ENCODE measurements at places on chromosomes 2 and 18.

- DNase-seq: no peak
Observed at GRCh38 chr2:47313728-47314127, 89.2 kb upstream of the MSH2 start.

- DNase-seq: no peak
Observed at GRCh38 chr2:110832740-110833139, 100.4 kb downstream of the ACOXL start.

GRCh38 chr18:43170586-43170985, 55.1 kb upstream of the RIT2 start:
- no peak for DNase-seq

GRCh38 chr18:8368512-8369217, 240.6 kb upstream of the RAB12 start:
- no peak for DNase-seq

GRCh38 chr18:2906704-2907549, 60.1 kb downstream of the EMILIN2 start:
- no peak for DNase-seq

DNA sequence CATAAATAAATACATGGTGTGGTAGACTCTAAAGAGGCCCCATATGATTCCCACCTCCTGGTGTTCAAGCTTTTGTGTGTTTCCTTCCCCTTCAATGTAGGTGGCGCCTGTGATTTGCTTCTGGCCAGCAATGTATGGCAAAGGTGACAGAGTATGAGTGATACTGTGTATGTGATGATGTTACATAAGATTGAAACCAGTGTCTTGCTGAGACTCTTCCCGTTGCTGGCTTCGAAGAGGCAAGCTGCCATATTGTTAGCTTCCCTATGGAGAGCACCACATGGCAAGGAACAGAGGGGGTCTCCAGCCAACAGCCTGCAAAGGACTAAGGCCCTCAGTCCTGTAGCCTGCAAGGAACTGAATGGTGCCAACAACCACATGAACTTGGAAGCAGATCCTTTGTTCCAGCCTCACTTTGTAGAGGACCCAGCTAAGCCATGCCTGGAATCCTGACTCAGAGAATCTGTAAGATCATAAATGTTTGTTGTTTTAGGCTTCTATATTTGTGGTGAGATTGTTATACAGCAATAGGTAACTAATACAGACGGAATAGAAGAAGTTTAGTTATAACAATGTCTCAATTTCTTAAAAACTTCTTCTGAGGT, 1.7 kb upstream of the SMAD4 start:
- DNase-seq: peak; percentile 52

DNA sequence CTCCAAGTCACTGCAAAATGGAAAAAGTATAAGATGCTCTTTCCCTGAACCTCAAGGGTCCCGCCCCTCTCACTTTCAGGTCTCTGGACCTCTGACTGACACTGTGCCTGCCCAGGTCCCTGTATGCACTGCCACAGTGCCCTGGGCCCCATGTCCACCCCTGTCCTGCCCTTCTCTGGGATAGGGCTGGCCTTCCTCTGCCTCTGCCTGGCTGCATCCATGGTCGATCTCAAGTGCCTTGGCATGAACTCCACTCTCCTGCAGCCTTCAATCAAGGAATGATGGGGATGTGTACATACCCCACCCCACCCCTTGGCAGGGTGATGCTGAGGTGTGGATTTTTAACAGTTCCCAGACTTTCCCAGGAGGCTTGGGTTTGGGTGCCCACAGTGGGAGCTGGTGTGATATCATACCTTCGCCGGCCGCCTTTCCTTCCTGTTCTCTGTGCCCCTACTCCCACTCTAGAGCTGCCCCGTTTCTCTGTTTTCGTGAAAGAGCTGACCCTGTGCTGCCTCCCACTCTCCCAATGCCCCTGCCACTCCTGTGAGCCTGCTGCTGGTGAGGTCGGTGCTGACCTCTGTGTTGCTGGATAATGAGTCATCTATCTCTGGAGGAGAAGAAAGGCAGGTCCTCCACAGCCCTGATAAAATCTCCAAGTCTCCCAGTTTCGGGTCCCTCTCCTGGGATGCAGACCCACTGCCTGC, 18.9 kb downstream of the PTPN18 start:
- no peak for DNase-seq

DNA sequence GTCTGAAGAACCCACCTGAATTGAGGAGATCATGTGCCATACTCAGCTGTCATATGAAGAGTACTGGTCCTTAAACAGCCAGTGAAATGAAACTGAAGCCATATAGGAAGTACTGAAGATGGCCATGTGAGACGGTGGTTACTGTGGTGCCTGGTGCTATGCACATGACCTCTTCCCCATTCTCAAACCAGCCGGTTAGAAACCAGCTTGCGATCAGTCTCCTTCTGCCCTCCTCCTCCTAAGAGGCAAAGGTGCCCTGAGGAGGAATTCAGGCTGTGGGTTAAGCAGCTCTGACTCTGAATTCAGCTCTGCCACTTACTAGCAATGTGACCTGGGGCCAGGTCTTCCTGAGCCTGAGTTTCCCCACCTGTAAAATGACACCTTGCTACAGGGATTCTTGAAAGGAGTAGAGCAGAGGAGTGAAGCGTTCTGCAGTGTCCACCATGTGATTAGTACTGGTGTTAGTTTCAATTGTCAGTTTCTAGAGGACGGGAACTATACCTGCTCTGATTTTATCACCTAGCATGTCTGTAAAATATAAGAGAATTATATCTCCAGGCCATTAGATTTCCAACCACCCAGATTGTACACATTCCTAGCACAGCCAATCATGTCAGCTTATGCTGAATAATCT, 5.1 kb downstream of the FECH start:
- peak; percentile 43 for DNase-seq

- peak; percentile 61 for DNase-seq
Observed at GRCh38 chr2:61356958-61357350, 113.9 kb downstream of the USP34 start.

GRCh38 chr2:198314559-198315153, 510.3 kb downstream of the PLCL1 start:
- DNase-seq: peak; percentile 55

GRCh38 chr2:133213651-133214050, 354.6 kb downstream of the NCKAP5 start:
- DNase-seq: no peak

GRCh38 chr2:36798724-36799123, 102.2 kb downstream of the VIT start:
- no peak for DNase-seq

DNA sequence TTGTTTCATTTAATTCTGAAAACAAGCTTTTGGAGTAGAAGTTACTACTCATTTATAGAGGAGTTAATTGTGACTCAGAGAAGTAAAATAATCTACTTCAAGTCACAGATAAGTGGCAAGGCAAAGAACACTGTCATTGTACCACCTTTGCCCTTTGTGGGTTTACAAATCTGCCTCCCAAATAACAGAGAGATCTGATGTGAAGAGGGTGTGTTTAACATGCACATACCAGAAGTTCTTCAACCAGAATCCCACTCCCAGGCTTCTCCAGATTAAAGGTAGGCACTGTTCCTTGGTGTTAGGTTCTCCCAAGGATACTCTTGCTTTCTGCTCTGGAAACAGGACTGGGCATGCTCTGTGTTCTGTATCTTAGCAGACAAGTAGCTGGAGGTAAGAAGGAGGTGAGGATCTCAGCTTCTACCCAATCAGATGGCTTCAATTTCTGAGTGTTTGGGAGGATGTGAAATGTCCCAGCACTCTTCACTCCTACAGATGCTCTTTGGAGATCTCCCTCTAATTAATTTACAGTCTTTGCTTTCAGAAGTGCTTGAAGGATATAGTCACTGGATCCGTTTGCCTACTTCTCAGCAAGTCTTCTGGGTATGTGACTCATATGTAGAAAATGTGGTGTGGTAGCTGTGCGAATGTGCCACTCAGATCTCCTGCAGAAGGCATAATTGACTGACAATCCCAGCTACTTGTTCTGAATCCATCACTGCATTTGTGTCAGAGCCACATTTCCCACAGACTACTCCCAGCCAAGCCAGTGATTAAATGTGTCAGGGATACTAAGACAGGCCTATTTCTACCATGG, 111.1 kb downstream of the KLHL14 start:
- DNase-seq: no peak

- no peak for DNase-seq
Observed at GRCh38 chr2:41314511-41315070, 733.2 kb upstream of the PKDCC start.

GRCh38 chr2:120761911-120762310, 26.2 kb downstream of the GLI2 start:
- DNase-seq: no peak

DNA sequence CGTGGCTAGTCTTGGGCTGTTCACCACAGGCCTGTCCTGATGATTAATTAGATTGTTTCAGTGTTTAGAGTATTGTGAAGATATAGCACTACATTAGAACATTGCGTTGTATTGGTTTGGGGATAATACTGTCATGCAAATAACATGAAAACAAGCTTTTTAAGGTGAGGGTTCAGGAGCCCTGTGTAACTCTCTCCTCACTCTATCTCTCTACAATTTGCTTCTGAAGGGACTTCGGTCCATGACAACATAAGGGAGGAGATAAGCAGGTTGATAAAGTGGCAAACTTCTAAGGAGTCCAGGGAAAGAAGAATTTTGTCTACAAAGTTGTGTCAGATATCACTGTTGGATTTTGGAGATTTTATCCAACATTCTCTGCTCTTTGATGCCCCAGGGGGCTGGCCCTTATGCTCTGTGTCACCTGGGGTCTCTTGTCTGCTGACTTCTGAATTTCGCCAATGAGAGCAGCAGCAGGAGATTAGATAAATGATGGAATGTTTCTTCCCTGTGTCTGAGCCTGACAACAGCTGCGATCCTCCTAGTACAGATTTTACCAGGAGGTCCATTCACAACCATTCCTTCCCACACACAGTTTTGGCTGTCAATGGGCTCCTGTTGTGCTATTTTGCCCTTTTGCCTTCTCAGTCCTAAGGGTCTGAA, 3.3 kb downstream of the TNP1 start:
- no peak for DNase-seq

DNA sequence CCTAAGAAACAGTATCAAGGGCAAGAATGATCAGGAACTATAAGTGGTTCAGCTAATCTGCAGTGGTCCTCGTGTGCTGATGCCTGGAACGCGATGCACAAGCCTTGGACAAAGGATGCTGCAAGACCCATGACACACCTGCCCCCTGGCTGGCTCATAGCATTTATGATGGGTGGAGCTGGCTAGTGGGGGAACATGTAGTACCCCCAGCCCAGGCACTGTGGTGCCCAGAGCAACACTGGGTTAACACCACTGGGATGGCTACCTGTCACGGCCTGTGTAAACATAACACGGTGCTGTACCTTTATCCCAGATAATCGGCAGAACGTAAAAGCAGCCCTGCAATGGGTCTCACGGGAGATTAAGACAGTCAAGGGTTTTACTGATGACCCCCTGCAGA, 60.3 kb upstream of the PEX13 start:
- DNase-seq: no peak

DNA sequence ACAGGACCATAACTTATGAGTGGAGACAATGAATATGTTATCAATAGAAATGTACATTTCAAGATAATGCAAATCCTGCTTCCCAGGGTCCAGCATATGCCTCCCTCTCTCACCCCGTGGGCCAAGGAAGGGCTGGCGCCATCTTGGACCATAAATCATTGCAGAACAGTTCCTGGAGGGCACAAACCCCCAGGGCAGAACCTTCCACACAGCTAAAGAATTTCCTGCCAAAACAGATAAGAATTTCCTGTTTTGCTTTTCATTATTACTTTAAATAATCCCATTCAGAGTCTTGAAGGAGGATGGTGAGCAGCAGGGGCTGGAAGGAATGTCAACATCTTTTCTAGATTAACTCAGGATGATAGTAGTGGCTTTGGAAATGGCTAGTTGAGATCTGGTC, 53.7 kb downstream of the EHD3 start:
- no peak for DNase-seq

DNA sequence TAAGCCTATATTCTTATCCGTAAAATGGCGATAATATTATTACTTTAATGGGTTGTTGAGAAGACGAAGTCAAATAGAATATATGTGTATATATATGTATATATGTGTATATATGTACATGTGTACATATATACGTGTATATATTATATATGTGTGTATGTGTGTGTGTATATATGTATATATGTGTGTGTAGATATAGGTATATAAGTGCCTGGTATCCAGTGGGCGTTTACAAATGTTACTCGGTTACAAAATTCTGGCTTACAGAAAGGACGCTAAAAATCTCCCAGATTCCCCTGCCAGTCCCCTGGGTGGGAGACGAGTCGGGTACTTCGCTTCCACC, 295 bp upstream of the MTX2 start:
- DNase-seq: no peak

GRCh38 chr2:48180557-48180956, 274.3 kb upstream of the FBXO11 start:
- no peak for DNase-seq

- no peak for DNase-seq
Observed at GRCh38 chr2:12320991-12321641, 395.6 kb upstream of the TRIB2 start.

GRCh38 chr18:58955738-58956137, 91.1 kb downstream of the ZNF532 start:
- DNase-seq: no peak

- peak; percentile 53 for DNase-seq
Observed at GRCh38 chr2:120735746-120736170, at the start of gene GLI2. Gene GLI2, plus strand, starts transcription at chr2:120735868. Its CDS starts 61,453 bp downstream, at chr2:120797321.

DNA sequence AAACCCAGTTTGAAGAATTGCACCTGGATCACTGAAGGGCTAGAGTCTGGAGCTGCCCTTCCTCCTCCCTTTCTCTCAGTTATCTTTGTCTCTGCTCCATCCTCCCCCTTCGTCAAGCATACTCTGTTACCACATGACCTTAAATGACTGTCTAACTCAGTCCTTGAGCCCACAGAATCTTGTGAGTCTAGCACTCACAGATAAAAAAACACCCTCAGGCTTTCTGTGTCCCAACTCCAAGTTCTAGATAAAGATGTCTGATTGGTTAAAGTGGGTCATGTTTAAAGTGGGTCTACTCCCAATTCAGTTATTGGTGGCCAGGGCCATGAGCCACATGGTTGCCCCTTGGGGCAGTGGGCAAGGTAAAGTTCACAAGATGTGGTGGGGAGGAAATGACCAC, 53.5 kb upstream of the CYP1B1 start:
- DNase-seq: no peak

- DNase-seq: no peak
Observed at GRCh38 chr2:141899740-141900139, 231.1 kb downstream of the LRP1B start.

DNA sequence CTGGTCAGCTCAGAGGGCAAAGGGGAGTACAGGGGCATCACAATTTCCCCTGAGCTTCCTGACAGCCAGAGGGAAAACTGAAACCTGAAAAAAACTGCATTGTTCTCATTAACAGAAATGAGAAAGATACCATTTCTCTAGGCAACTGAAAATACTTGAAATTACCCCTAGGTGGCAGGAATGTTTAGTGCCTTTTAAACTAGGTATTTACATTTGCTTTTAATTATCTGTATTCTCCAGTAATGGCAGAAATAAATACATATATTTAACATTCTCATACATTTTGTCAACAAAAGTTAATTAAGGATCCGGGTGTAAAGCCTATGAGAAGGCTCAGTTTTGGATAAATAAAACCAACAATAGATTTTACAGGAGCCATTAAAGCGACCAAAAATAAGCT, 34.5 kb downstream of the RPL31 start:
- peak; percentile 45 for DNase-seq

GRCh38 chr2:26619096-26619495, 22.1 kb downstream of the CIB4 start:
- DNase-seq: no peak

- DNase-seq: no peak
Observed at GRCh38 chr2:62576276-62576939, 70.4 kb upstream of the TMEM17 start.

- DNase-seq: no peak
Observed at GRCh38 chr2:10201201-10201600, 78.7 kb downstream of the RRM2 start.

- peak; percentile 59 for DNase-seq
Observed at GRCh38 chr2:47907039-47907781, 912 bp upstream of the FBXO11 start.

- no peak for DNase-seq
Observed at GRCh38 chr2:98835831-98836385, 100.1 kb downstream of the CRACDL start.

All from hematopoietic multipotent progenitor cell treated with erythropoietin and hydrocortisone succinate and interleukin-3 and kit ligand, for 8 days (in vitro differentiated cells).